ENCODE measurements at places on chromosomes 13 and 19.

GRCh38 chr19:49585023-49585422 is 3.9 kb downstream of the PRRG2 start:
- DNase-seq = no peak

DNA sequence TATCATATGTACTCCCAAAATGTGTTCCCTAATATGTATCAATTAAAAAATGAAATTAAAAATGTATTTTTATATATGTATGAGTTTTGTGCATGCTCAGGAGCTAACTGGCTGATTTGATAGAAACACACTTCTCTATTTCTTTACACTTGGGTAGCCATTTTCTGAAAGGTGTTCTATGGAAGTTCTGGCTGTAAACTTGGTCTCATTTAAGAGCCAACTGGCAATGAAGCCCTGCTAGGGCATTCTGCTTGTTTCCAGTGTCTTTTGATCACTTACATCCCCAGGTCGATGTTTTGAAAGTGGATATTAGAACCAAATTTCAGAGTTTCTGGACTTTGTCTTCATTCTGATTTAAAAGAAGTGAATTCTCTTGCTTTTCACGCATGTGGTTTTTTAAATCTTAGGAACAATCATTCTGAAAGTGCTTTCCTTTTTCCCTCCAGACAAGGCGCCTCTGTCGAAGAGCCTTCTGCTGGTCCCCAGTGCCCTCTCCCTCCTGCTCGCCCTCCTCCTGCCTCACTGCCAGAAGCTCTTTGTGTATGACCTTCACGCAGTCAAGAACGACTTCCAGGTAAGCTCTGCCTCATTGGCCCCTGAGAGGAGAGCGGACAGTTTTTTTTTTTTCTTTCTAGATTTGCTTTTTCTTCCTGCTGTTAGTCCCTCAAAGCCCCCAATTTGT is 20.1 kb downstream of the GPR18 start:
- no peak for DNase-seq

DNA sequence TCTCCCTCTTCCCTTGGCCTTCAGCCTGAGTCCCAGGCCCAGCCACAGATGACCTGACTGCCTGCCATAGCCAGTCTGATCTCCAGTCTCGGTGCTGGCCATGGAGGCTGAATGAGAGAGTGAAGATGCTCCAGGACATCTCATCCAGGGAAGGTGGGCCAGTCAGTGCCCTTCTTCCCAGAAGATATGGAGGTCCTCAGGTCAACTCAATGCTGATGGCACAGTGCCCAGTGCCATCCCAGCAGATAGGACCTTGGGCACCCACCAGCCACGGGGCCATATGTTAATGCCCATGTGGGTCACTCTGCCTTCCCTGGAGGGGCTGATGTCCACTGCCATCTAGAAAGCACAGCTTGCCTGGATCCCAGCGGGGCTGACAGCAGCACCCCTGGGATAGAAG is 7.2 kb downstream of the VSTM2B start:
- no peak for DNase-seq

DNA sequence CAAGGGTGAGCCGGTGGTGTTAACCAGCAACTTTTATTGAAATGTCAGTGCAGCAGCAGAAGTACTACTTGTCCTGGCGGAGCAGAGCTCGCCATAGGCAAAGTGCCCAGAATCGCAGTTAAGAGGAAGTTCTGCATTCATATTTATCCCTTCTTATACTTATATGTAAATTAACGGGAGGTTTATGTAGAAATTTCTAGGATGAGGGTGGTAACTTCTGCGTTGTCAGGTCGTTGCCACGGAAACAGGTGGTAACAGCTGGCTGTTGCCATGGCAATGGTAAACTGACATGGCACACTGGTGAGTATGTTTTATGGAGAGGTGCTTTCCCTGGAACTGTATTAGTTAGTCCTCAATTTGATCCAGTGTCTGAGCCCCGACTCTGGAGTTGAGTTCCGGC is 2494.9 kb upstream of the PCDH20 start:
- DNase-seq = no peak

DNA sequence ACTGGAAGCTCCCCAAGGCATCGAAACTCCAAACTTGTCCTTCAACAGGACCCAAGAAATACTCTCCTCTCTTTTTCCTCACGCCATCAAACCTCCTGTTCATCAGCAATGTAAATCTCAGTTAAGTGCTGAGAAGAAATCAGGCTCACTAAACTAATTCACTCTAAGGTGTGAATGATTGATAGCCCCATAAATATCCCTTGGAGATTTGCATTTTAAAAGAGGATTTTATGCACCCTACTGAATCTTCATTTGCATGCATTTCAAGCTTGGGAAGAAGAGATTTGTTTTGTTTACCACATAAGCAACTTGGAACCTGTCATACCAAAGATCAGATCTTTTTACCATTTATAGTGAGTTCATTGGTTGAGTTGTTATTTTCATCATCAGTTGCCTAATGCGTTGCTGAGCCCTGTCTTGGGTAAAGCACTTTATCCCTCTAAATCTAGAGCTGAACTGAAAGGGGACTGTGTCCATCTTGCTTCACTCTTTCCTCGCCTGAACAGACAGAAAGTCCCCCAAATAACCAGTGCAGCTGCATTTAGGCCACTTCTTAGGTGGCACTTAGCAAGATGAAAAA is 40.2 kb upstream of the GSX1 start:
- no peak for DNase-seq

- DNase-seq = no peak
Observed at GRCh38 chr13:27791146-27791900, 960 bp upstream of the GSX1 start.

- no peak for DNase-seq
Observed at GRCh38 chr13:108213946-108214345, 1.4 kb downstream of the LIG4 start.

DNA sequence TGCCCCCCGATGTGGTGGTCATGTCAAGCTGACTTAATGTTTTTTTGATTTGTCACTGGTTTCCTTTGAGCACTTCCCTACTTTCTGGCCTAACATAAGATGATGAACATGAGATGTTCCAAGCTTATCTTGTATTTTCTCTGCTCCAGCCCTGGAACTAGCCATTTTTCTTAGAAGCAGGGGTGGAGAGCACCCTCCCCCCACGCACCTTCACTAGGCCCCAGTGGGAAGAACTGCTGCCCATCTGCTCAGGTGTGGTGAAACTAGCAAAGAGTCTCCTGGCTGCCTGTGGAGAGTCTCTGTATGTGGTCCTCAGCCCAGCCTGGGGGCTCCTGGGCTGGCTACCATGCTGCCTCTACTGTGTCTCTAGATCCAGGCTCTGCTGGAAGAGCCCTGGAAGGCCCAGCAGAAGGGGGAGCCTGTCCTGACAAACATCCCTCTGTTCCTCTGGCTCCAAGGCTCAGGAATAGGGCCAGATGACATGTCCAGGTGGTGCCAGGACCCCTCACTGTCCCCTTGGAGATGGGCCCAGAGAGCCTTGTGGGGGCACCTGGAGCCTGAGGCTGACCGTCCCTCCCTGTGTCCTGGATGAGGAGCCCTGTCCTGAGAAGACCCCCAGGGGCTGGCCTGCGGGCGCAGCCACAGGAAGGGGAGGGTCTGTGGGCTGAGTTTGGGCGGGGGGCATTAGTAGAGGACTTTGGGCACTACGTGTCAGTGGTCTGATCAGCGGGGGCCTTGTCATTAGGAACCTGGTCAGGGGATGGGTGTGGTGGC is 4.8 kb upstream of the ZNF14 start:
- no peak for DNase-seq

- DNase-seq = no peak
Observed at GRCh38 chr13:113033054-113033850, 64.2 kb downstream of the MCF2L start.

- no peak for DNase-seq
Observed at GRCh38 chr13:100815476-100816046, 141.0 kb upstream of the TMTC4 start.

- DNase-seq = no peak
Observed at GRCh38 chr13:97114651-97115050, 107.5 kb upstream of the MBNL2 start.

- DNase-seq = no peak
Observed at GRCh38 chr19:5671600-5671999, 8.7 kb downstream of the MICOS13 start.

DNA sequence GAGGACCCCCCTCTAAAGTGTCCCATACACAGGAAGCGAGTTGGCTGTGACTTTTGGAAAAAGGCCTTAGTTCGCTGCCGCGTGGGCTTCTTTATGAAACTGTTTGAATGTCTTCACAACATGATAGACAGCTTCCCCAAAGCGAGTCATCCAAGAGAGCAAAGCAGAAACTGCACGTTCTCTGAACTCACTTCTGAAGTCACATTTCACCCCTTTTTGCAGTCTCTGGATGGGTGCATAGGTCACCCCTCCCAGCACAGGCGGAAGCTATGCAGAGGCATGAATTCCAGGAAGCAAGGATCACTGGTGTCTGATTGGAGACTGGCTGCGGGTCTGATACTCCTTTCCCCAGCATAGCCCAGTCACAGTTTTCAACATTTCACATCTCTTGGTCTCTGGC is 10.6 kb downstream of the GPI start:
- no peak for DNase-seq

Data from stimulated activated CD4-positive, alpha-beta T cell treated with anti-CD3 and anti-CD28 coated beads, Interleukin-12 subunit alpha, Interleukin-12 subunit beta, amount 100 ng/mL, for 4 hours (primary cell).